ENCODE measurements at places on chromosomes 11 and 22. TPM values are rescaled to one million over a fixed set of nuclear protein-coding genes. Genes with fewer than 3 reads are reported as not detected.
A peak's percentile ranks its signal among the peaks of the same experiment; 100 is the strongest.

GRCh38 chr11:115501893-115502589 is 2.2 kb downstream of the CADM1 start:
- H3K27me3 ChIP-seq = peaks cover 28% of the 10 kb centered on the region
- DNase-seq = peak; percentile 20
- peaks cover 4% of the 10 kb centered on the region for H3K4me1 ChIP-seq
- H3K36me3 ChIP-seq = no peaks in the 10 kb centered on the region
- no peak overlapping the region for H3K27ac ChIP-seq
- no peak overlapping the region for H3K4me3 ChIP-seq

TEF gene
- 4.9 TPM for total RNA-seq

APOBEC3A gene
- total RNA-seq = not detected

- DNase-seq = no peak
- no peaks in the 10 kb centered on the region for H3K27me3 ChIP-seq
- H3K4me3 ChIP-seq = no peak overlapping the region
- no peak overlapping the region for H3K27ac ChIP-seq
- H3K36me3 ChIP-seq = no peaks in the 10 kb centered on the region
Measured at GRCh38 chr11:106072804-106073203, 4.3 kb downstream of the KBTBD3 start.

- H3K27ac ChIP-seq = no peak overlapping the region
- H3K4me1 ChIP-seq = no peaks in the 10 kb centered on the region
- H3K4me3 ChIP-seq = no peak overlapping the region
- no peak for DNase-seq
- H3K27me3 ChIP-seq = no peaks in the 10 kb centered on the region
Measured at GRCh38 chr11:37849706-37850105, 1251.7 kb upstream of the RAG2 start.

- no peak overlapping the region for H3K4me3 ChIP-seq
- H3K4me1 ChIP-seq = no peaks in the 10 kb centered on the region
- H3K36me3 ChIP-seq = no peaks in the 10 kb centered on the region
- H3K27me3 ChIP-seq = 0 out of 2 replicates have a peak, but pooled peaks cover 2% of the 10 kb centered on the region
Measured at GRCh38 chr11:121692236-121692635, 239.5 kb upstream of the SORL1-AS1 start.

DNA sequence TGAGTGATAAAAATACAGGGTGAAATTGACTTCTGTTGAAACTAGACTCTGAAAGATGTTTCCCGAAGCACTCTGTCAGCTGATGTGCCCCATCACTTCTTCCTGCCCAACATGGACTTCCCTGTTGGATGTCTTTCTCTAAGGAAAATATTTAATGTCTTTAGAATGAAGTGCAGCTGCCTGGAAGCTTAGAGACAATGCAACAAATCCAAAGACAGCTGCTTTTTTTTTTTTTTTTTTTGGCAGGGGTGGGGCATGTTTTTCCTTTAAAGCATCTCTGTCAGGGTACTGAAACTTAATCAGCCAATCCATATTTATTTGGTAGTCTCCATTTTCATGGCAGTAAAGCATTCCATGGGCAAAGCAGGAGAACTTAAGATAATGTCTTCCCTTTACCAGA is 5.9 kb downstream of the JAM3 start:
- no peak overlapping the region for H3K4me3 ChIP-seq
- H3K27me3 ChIP-seq = peaks cover 8% of the 10 kb centered on the region
- DNase-seq = no peak
- H3K27ac ChIP-seq = no peak overlapping the region

DNA sequence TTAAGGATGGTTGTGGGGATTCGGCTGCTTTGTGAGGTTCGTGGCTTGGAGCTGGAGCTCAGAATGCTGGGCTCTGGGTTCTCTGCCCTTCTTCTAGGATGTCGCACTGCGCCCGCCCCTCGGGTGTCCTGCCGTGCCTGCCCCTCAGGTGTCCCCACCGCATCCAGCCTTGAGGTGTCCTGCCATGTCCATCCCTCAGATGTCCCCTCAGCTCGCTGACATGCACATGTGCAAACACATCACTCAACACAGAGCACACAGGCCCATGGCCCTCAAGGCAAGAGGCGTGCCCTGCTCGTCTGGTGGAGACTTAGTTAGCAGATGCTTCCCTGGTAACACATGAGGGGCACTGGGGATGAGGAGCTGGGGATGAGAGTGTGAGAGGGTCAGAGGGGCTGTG is 359.3 kb downstream of the TBC1D22A start:
- no peaks in the 10 kb centered on the region for H3K27me3 ChIP-seq
- no peaks in the 10 kb centered on the region for H3K36me3 ChIP-seq
- no peak overlapping the region for H3K4me3 ChIP-seq
- no peaks in the 10 kb centered on the region for H3K4me1 ChIP-seq
- no peak for DNase-seq
- no peak overlapping the region for H3K27ac ChIP-seq

CALCA gene
- not detected for total RNA-seq

GRCh38 chr11:83063073-83063754 is 8.5 kb downstream of the RAB30 start:
- peak; percentile 88 for DNase-seq
- peak overlapping the region; percentile 96 for H3K27ac ChIP-seq
- peak overlapping the region; percentile 66 for H3K4me3 ChIP-seq
- peaks cover 43% of the 10 kb centered on the region for H3K4me1 ChIP-seq
- H3K36me3 ChIP-seq = peaks cover 4% of the 10 kb centered on the region

NLRP6 gene
- total RNA-seq = 0.11 TPM

GRCh38 chr11:117618982-117619355 is 178.0 kb downstream of the DSCAML1 start:
- no peak for DNase-seq
- H3K4me3 ChIP-seq = no peak overlapping the region
- H3K4me1 ChIP-seq = no peaks in the 10 kb centered on the region
- no peaks in the 10 kb centered on the region for H3K36me3 ChIP-seq

- no peak overlapping the region for H3K4me3 ChIP-seq
- DNase-seq = no peak
- H3K27ac ChIP-seq = no peak overlapping the region
Measured at GRCh38 chr11:76459299-76459698, 14.5 kb downstream of the EMSY start.

SIK2 gene
- total RNA-seq = 9.1 TPM

DNA sequence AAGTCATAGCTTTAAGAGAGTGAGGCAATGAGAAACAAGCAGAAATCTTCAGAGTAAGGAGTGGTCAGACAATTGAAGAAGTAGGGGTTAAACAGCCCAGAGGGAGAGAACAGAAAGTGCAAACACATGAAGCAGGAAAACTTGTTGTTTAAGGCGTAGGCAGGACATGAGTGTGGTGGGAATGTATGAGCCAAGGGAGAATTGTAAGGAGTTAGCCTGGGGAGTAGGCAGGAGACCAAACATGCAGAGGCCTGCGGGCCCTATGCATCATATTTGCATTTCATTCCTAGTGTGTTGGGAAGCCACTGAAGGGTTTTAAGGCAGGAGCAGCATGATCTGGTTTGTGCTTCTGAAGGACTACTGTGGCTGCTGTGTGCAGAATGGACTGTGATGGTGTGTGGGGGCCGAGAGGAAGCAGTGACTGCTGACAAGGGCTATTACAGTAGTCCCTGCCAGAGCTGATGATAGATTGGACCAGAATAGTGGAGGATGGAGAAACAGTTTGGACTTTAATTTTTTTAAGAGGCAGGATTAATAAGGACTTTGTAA is 179.9 kb upstream of the C11orf87 start:
- DNase-seq = no peak
- no peak overlapping the region for H3K4me3 ChIP-seq
- no peaks in the 10 kb centered on the region for H3K36me3 ChIP-seq
- no peaks in the 10 kb centered on the region for H3K27me3 ChIP-seq
- H3K4me1 ChIP-seq = no peaks in the 10 kb centered on the region

KIRREL3 gene
- total RNA-seq = not detected

DNA sequence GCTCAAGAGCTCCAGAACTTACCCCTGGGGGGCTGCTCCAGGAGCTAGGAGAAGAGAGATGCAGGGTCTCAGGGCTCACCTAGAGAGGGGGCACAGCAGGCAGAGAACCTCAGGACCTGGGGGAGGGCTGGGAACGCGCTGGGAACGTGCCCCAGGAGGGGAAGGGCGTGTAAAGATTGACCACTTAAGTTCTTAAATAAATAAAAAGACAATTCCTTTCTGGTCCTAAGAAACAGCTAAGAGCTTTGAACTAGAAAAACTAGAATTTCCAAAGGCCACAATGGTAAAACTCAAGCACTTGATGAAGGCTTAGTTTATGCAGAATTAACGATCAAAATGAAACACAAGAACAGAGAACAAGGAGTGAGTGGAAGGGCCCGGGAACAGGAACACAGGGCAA is 89.1 kb downstream of the CELSR1 start:
- H3K36me3 ChIP-seq = no peaks in the 10 kb centered on the region
- no peak overlapping the region for H3K27ac ChIP-seq
- H3K4me3 ChIP-seq = no peak overlapping the region
- H3K27me3 ChIP-seq = no peaks in the 10 kb centered on the region
- no peak for DNase-seq

DNA sequence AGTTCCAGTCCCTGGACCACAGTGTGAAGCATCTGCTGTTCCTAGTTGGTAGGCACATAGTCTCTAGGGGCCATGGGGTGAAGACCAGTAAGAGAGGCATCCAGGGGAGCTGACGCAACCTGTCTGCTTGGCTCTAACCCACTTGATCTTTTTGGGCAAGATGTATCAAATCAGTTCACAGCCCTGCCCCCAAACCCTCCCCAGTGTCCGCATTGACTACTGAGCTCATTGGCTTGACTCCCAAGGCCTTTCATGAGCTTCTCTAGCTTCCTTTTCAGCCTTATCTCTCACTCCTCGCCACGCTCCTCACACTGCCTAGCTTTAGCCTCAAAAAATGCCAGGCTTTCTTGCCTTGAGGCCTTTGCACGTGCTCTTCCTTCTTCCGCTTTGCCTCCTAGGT is 29.7 kb upstream of the ABCC8 start:
- no peak for DNase-seq
- no peak overlapping the region for H3K4me3 ChIP-seq
- no peaks in the 10 kb centered on the region for H3K36me3 ChIP-seq
- H3K27me3 ChIP-seq = no peaks in the 10 kb centered on the region
- H3K4me1 ChIP-seq = no peaks in the 10 kb centered on the region

PRRG4 gene
- total RNA-seq = 2.1 TPM

UPK3A gene
- total RNA-seq = not detected

DNA sequence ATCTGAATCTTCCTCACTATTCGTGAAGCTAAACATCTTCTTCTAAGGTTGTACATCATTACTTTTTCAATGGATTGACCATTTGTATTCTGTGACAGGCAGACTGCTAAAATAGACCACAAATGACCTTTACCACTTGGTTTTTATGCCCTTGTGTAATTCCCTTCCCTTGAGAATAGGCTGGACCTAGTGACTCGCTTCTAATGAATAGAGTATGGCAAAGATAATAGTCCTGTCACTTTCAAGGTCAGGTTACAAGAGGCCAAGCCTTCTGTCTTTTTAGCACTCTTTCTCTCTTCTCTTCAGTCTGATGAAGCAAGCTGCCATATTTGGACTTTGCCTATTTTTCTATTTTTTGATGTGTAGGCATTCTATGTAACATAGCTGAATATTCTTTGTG is 492.9 kb downstream of the SOX6 start:
- no peak overlapping the region for H3K4me3 ChIP-seq
- H3K27ac ChIP-seq = no peak overlapping the region
- no peaks in the 10 kb centered on the region for H3K4me1 ChIP-seq
- no peaks in the 10 kb centered on the region for H3K27me3 ChIP-seq
- no peak for DNase-seq

DNA sequence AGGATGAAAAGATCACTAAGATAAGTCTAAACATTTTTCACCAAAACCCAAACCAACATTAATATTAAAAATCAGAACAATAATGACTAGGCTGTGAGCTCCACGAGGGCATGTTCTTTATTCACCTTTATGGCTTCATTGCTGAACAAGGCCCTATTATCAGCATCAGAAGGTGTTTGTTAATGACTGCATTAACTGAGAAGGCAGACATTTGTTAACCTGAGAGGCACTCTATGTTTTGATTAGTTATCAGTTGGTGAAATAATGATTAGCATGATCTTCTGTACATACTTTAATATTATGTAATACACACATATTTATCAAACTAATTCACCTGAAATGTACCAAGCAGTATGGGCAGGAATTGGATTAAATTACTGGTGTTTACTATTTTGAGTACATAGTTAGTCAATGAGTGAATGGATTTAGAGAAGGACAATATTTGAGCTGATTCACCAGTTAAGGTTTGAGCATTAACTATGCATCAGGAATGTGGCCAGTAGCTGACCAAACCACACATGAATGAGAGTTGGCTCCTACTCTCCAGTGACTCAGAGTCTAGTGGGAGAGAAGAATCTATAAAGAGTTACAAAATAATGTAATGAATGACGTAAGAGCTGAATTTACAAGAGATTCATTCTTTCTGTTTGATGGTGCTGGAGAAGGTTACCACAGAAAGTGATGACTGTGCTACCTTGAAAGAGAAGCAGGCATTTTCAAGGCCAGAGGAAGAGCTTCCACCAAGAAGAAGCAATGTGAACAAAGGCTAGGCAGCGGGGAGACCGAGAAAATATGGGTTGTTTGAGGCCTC is 6.7 kb downstream of the IL18 start:
- H3K4me3 ChIP-seq = no peak overlapping the region
- DNase-seq = no peak
- no peaks in the 10 kb centered on the region for H3K27me3 ChIP-seq
- H3K4me1 ChIP-seq = no peaks in the 10 kb centered on the region
- no peak overlapping the region for H3K27ac ChIP-seq

ACTN3 gene
- total RNA-seq = 0.36 TPM

- H3K36me3 ChIP-seq = no peaks in the 10 kb centered on the region
- no peaks in the 10 kb centered on the region for H3K4me1 ChIP-seq
- no peak for DNase-seq
- no peak overlapping the region for H3K4me3 ChIP-seq
- H3K27ac ChIP-seq = no peak overlapping the region
- H3K27me3 ChIP-seq = no peaks in the 10 kb centered on the region
Measured at GRCh38 chr11:96486890-96487611, 97.2 kb downstream of the JRKL start.

- H3K27ac ChIP-seq = no peak overlapping the region
- H3K27me3 ChIP-seq = no peaks in the 10 kb centered on the region
Measured at GRCh38 chr22:40270031-40270430, 76.3 kb upstream of the ADSL start.

DNA sequence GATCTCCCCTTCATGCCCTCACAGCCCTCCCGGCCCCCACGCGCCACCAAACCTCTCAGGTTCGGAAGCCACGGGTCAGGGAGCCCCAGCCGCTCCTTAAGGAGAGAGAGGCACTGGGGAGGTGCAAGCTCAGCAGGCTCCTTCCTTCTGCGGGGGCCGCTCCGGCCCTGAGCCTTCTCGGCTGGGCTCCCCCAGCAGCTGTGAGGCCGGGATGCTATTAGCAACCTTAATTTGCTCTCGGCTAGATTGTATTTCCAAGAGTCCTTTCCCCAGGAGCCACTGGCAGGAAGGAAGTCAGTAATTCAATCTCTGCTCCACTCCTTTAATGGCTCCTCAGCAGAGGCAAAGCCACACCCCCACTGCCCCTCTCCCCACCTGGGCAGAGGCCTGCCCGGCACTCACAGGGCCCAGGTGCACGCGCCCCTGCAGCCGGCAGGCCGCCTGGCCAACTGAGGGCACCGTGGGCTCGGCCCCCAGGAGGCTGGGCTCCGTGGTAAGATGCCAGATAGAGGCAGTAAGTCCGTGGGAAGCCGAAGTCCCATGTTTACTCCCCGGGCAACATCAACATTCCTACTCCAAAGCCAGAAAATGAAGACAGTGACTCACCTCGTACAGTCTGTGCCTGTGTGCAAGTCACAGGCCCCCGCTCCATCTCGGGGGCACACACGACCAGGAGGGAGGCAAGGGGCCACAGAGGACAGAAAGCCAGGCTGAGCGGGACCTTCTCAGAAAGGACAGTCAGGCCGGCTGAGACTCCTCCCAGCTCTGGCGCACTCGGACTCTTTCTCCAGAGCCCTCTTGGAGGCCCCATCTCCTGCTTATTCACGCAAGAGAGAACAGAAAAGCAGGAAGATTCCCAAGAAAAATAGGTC is 5.2 kb downstream of the IGSF9B start:
- H3K36me3 ChIP-seq = no peaks in the 10 kb centered on the region
- no peak overlapping the region for H3K4me3 ChIP-seq
- no peak for DNase-seq
- H3K4me1 ChIP-seq = peaks cover 10% of the 10 kb centered on the region
- peaks cover 14% of the 10 kb centered on the region for H3K27me3 ChIP-seq
